ENCODE measurements at places on chromosomes 7 and 10.

GRCh38 chr7:23472046-23472445 lies 1.8 kb upstream of the IGF2BP3 start:
- DNase-seq, result no peak

DNA sequence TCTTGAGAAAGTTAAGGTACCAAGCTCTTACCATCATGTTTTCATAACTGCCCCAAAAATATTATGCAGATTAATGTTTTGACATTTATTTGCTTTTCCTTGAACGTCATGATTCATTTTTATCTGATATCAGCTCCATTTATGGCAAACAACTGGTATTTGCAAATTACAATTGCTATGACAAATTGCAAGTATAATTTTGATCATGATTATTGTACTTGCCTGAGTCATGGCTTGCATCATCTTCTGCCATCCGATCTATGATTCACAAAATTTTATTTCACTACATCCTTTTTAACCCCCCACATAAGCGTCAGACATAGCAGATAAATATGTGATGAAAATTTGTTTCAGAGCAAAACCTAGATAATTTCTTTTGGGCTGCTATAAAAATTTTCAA lies 155.0 kb downstream of the STK31 start:
- DNase-seq, result no peak

GRCh38 chr7:66505531-66506451 lies 122.9 kb upstream of the KCTD7 start:
- DNase-seq, result no peak

GRCh38 chr10:61640856-61641255 lies 21.9 kb upstream of the CABCOCO1 start:
- DNase-seq, result no peak

- DNase-seq, result no peak
Observed at GRCh38 chr7:115319541-115319940, 397.6 kb downstream of the MDFIC start.

- DNase-seq, result no peak
Observed at GRCh38 chr10:52539463-52539862, 225.4 kb downstream of the DKK1 start.

GRCh38 chr10:133334503-133335245 lies 2.0 kb downstream of the CALY start:
- no peak for DNase-seq

GRCh38 chr7:7576344-7576743 lies 9.7 kb downstream of the MIOS start:
- no peak for DNase-seq
